ENCODE measurements at places on chromosomes 6 and 20. TPM values are rescaled to one million over a fixed set of nuclear protein-coding genes. Genes with fewer than 3 reads are reported as not detected.
A peak's percentile ranks its signal among the peaks of the same experiment; 100 is the strongest.

Gene IPCEF1
- 0.71 TPM for total RNA-seq

Gene BMP2
- total RNA-seq, result 2.9 TPM

Gene ERVFRD-1
- total RNA-seq, result not detected

Gene NEDD9
- total RNA-seq, result 21.4 TPM

Gene RNF5
- total RNA-seq, result 61.5 TPM

Gene DUSP15
- 2.6 TPM for total RNA-seq

Gene HEBP2
- total RNA-seq, result 75.3 TPM

Gene NDRG3
- total RNA-seq, result 28.8 TPM

DNA sequence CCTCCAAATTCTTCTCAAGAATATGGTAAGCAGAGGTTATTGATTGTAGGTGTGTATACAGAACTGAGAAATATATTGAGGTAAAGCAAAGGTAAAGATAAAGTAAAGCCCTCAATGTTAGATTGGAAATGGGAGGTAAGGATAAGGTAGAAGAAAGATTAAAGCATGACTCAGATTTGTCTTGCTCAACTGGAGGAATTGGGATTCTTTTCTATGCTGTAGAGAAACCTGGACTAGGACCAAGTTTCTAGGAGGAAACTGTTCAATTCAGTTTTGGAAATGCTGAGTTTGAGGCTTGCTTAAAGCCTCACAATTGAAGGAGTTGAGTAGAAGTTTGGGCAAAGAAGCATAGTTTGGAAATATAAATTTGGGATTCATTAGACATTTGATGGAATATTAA, 634.0 kb upstream of the PTCHD4 start:
- no peak for DNase-seq

GRCh38 chr20:46551522-46552381, 1.3 kb upstream of the OCSTAMP start:
- no peak for DNase-seq

DNA sequence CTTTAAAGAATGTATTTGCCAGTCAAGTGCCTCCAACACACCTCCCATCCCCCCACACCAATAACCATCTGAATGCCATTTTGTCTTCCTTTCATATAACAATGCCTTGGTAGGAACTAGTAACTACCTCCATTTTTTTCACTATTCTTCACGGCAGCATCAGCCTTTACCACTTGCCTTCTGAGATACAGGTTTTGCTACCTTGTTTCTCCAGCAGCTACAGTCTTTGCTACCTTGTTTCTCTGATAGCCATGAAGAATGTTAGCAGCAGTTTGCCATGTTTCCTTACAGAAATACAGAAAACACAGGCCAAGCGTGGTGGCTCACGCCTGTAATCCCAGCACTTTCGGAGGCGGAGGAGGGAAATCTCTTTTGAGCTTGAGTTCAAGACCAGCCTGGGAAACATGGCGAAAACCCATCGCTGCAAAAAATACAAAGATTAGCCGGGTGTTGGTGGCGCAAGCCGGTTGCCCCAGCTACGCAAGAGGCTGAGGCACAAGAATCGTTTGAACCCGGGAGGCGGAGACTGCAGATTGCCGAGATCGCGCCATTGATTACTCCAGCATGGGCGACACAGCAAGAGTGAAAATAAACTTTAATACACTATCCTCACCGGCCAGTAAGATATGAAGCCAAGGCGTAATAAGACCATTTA, 100.9 kb downstream of the HFE start:
- no peak for DNase-seq

- no peak for DNase-seq
These were observed 12.7 kb downstream of the GGT7 start for GRCh38 chr20:34859826-34860545.

- DNase-seq, result no peak
These were observed 70.6 kb upstream of the SOX4 start for GRCh38 chr6:21522797-21523456.

DNA sequence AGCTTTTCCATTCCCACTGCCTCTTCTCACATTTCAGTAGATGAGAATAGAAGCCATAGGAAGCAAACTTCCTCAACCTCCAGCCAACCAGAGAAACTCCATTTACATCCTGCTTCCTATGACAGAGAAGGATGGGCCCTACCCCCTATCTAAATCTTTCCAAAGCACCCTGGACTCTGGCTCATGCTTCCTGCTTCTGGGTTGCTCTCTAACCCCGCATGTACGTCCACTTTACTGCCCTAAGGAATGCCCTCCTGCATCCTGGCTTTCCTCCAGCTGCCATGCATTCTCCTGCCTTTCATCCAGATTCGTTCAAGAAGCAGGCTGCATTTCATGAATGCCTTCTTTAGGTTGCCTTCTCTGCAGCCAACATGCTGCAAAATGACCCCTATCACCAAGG, 91.9 kb downstream of the FAM217A start:
- DNase-seq, result no peak

GRCh38 chr6:139600919-139601475, 226.5 kb upstream of the CITED2 start:
- no peak for DNase-seq

DNA sequence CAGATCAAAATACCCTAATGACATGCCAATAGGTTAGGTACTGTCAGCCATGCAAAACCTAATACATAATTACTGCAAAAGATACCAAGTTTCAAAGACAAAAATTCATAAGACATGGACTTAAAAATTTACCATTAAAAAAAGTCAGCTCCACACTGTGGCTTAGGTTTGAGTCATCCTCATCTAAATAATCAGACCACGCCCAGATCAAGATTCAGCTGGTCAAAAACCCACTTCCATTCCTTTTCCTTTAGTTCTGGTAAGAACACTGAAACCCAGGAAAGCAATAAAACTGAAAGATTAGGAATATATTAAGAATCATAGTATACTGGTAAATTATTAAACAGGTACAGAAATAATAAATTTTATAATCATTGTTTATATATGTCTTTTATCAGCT, 81.0 kb upstream of the ASF1A start:
- no peak for DNase-seq

- DNase-seq, result no peak
These were observed 15.0 kb upstream of the AKIRIN2 start for GRCh38 chr6:87716928-87717614.

DNA sequence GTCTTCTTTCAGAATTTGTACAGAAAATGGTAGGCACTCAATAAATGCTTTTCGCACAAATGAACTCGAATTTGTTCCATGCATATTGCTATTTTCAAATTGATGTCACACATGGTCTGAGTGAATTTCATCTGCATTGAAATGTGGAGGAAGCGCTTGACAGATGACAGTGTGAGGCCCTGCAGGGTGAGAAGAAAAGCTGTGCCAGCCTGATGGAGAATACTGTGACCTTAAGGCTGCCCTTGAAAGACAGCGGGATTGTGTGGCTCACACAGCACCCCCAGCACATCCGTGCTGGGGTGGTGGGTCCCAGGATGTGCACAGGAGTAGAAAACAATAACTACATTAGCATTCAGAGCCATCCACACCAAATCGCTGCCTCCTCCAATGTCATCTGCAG, 14.8 kb upstream of the MCHR2 start:
- DNase-seq, result no peak

- DNase-seq, result no peak
These were observed 50.2 kb upstream of the UTRN start for GRCh38 chr6:144234935-144235334.

- no peak for DNase-seq
These were observed 24.3 kb downstream of the SNX14 start for GRCh38 chr6:85569323-85569722.

GRCh38 chr6:125564941-125565340, 184.5 kb upstream of the HEY2 start:
- DNase-seq, result no peak

DNA sequence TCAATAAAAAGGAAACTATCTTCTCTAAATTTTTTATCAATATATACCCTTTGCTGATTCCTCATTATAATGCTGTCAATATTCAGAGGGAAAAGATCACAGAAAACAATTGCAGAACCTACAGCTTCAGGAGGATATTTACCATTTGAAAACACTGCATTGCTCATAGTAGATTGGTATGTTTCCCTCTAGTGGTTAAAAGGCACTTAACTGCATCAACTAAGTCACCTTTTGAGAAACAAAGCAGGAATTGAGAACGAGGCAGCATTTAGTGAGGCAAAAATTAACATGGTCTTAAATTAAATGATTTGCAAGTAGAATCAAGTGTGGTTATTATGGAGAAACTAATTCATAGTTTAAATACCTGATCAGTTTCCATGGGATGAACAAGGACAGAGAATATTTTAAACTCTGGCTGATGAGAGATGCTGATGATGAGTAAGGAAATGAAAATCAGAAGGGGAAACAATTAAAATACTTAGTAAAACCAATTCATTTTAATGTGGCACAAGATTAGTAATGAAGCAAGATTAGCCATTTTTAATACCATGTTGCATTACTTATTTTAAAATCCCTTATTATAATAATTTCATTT, 642.1 kb downstream of the EPHA7 start:
- no peak for DNase-seq

DNA sequence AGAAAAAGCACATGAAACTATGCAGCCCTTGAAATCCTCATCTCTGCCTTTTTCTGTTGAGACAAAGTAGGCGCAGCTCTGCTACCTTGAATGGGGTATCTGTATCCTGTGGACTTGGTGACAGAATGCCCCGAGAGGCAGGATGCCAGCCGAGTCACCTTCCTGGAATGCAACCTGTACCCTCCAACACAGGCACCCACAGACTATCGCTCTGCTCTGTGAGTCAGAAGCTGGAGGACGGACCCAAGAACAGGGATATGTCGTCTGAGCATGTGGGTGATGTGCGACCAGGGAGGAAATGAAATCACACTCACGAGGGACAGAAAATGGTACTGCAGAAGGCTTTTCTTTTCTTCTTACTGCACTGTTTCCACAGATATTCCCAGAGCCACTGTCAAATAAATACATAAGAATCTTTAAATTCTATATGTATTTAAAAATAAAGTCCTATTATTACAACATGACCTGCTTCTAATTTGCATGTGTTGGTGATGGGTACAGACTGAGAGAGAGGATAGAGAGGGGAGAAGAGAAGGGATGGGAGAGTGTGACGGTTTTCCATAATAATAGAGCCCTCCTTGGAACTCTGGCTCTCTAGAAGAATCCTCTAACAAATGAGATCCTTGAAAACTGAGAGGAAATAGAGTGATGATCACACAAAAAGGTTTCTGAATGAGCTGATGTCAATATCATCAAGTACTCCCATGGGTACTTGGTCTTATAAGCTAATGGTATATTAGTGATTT, 308.1 kb downstream of the FOXC1 start:
- no peak for DNase-seq

DNA sequence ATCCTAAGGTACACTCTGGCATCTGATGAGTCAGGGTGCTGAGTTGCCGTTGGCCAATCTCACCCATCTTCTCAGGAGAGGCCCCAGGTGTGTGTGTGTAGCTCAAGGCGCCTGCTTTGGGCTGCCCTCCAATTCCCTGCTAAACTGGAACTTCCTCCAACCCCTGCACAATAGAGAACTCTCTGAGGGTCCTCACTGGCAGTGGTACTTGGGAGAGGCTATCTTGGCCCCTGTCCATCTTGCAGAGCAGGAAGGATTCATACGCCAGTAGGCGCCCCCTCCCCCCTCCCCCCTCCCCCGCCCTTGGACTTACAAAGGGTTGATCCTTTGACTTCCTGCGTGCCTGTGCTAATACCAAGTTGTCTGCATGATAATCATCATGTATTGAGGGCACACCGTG, 173.6 kb downstream of the SASH1 start:
- DNase-seq, result no peak

DNA sequence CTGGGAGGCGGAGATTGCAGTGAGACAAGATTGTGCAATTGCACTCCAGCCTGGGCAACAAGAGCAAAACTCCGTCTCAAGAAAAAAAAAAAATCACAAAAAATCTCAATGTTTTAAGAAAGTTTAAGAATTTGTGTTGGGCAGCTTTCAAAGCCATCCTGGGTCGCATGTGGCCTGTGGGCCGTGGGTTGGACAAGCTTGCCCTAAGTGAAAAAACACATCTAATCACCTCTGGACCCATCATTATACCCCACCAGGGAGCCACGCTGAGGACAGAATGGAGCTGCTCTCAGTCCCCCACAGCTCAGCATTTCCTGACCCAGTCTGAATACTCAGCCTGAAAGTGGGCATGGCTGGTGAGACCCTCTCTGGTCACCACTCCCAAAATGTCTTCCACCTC, 129.3 kb downstream of the PRND start:
- DNase-seq, result peak; percentile 35

GRCh38 chr6:74953708-74954107, 252.1 kb downstream of the COL12A1 start:
- no peak for DNase-seq

DNA sequence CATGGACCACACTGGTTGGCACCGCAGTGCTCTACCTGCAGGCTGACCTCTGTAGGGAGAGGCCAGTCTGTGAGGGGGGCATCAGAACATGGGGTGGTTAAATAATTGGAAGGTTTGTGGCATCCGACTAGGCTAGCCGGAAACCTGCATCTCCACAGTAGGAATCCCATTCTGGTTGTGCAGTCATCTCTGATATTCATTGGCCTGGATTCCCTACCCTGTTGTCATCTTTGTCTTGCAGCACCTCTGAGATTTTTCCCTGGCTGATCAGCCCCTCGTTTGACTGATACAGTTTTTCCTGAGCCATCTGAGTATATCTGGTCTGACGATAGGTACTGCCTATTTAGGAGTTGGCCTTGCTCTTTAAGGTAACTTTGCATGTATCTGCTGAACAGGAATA, 259.4 kb downstream of the TMEM242 start:
- no peak for DNase-seq

DNA sequence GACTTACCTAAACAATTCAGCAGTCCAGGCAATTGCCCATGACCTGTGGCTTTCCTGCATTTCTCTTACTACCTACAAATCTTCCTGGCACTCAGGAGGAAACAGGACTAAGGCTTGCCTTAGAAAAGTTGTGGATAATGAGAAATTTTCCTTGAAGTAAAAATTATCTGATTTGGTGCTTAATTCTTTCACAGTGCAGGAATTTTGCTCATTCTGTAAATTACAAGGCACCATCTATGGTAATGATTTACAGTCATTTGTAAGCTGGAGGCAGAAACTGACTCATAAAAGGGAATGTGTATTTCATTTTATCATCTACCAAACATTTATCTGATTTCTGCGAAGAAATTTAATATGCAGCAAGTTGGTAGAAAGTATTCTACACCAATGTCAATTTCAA, 211.5 kb upstream of the FKBP1C start:
- no peak for DNase-seq

DNA sequence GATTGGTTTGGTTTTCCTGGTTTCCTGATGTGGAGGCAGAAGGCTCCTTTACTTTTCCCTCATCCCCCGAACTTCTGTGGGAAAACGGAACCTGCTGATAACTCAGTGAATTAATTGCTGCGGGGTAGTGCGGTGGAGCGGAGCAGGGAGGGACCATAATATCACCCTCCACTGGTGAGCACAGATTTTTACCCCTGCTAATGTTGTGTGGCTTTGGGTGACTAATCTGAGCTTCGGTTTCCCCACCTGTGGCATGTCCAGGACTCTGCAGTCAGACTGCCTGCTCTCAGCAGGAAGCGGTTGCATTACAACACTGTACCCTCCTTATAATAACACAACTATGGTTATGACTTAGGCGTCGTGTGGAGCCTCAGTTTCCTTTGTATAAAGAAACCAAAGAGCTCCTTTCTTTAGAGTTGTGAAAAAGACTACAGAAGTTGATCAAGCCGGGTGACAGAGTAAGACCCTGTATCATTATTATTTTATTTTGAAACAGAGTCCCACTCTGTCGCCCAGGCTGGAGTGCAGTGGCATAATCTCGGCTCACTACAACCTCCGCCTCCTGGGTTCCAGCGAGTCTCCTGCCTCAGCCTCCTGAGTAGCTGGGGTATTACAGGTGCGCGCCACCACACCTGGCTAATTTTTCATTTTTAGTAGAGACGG, 2.2 kb upstream of the ID1 start:
- no peak for DNase-seq

Data from sigmoid colon (tissue), 7 donors.